ENCODE measurements at places on chromosomes 7 and 10.

DNA sequence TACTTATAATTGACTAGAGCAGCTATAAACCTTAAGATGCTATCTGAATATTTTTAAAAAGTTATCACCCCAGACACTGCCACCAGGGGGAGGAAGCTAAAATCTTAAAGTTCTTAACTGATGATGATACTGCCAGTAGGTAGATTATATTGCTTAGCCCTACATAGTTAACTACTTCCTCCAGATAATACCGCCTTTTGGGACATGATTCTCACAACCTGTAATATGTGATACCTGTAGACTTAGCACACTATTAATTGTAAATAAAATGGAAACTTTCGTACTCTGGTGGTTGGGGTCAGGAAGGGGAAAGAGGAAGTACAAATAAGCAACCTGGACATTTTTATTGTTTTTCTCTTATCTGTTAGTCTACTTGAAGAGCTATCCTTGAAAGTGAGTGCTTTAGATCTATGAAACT is 268.9 kb downstream of the ADK start:
- no peak for DNase-seq

GRCh38 chr7:90660819-90661218 is 64.7 kb downstream of the CDK14 start:
- DNase-seq = no peak

- DNase-seq = no peak
Measured at GRCh38 chr7:75982306-75983064, 11.9 kb downstream of the TMEM120A start.

GRCh38 chr7:17229228-17229627 is 69.2 kb upstream of the AHR start:
- DNase-seq = no peak

- no peak for DNase-seq
Measured at GRCh38 chr7:69880840-69881239, 282.6 kb downstream of the AUTS2 start.

DNA sequence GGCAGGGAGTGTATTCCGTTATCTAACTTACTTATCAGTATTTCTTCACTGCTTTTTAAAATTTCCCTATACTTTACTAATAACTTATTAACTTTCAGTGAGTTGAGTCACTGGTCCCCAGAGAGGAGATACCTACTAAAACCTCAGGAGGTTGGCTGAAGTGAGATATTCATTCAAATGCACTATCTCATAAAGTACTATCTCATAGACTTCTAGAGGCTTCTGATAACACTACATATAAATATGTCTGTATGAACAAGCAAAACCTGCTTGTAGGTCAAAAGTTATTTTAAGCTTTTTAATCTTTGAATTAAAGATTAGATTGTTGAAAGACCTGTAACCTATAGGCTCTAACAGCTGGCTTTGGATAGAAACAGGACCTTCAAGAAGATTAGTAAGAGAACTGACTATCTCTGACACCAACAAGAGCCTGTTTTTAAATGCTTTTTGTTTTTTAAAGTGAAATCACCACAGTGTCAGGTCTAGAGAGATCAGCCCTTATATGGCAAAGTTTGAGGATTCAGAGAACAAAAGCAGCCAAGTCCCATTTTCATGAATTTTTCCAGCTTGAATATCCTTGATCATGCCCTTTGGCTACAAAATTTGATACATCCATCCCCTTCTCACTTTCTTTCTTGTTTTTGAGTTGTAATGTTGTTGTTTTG is 242.2 kb downstream of the ARL4A start:
- DNase-seq = no peak

DNA sequence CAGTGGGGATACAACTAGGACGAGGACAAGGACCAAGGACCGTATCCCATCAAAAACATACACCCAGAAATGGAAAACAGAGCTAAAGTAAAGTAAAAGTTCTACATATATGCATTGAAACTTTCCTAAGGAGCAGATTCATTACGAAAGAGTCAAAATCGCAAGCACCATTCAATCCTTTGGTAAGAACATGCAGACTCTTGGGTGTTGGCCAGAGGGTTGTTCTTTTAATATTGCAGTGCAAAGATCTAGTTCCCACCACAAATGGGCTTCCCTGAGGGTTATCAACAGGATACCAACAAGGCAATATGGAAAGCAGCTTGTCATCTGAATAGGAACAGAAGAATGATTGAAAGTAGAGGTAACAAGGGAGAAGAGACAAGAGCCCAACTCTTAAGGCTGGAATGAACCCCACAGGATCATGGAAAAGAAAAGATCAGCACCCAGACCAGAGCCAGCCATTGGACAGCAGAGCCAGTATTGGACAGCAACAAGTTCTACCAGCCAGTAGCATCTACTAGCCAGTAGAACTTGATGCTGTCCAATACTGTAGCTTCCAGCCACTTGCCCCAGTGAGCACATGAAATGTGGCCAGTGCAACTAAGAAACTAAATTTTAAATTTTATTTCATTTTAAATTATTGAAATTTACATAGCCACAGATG is 66.0 kb downstream of the OSBPL3 start:
- DNase-seq = no peak

- DNase-seq = no peak
Measured at GRCh38 chr10:132336919-132337407, 5.0 kb downstream of the LRRC27 start.

GRCh38 chr7:116461500-116461899 is 38.0 kb upstream of the CAV2 start:
- no peak for DNase-seq

GRCh38 chr10:14617852-14618251 is 156.8 kb downstream of the FAM107B start:
- peak; percentile 23 for DNase-seq

DNA sequence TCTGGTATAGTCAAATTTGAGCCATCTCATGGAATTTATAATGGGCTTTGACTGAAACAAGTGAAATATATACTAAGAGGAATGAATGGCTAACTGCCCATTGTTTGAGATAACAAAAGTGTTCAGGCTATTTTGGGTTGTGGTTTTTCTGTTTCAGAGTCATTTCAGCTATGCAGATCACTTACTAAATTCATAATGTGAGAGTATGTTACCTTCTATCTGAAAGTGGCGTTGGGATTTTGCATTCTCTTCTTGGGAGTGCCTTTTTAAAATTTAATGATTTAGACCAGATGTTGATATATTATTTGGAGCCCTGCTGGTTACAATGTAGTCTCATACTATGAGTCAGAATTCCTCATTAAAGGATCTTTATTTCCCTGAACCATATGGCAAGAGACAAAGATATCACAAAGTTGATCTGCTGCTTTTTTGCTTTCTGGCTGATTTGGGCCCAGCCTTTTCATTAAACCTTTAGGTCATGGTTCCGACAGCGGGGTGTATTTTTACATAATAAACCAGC is 10.4 kb downstream of the VCL start:
- peak; percentile 91 for DNase-seq

DNA sequence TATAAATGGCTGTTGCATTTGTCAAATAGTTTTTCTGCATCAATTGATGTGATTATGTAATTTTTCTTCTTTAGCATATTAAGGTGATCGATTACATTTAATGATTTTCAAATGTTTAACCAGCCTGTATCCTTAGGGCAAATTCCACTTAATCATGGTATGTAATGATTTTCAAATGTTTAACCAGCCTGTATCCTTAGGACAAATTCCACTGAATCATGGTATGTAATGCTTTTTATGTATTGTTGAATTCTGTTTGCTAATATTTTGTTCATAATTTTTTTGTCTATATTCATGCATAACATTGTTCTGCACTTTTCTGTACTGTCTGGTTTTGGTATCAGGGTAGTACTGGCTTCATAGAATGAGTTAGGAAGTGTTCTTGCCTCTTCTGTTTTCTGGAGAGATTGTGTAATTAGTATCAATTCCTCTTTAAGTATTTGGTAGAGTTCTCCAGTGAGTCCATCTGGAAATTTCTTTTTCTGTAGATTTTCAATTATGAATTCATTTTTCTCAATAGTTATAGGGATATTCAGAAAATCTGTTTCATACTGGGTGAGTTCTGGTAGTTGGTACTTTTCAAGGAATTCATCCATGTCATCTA is 393.2 kb upstream of the FOXK1 start:
- no peak for DNase-seq

- DNase-seq = no peak
Measured at GRCh38 chr10:47269294-47269693, 30.7 kb upstream of the GDF10 start.

DNA sequence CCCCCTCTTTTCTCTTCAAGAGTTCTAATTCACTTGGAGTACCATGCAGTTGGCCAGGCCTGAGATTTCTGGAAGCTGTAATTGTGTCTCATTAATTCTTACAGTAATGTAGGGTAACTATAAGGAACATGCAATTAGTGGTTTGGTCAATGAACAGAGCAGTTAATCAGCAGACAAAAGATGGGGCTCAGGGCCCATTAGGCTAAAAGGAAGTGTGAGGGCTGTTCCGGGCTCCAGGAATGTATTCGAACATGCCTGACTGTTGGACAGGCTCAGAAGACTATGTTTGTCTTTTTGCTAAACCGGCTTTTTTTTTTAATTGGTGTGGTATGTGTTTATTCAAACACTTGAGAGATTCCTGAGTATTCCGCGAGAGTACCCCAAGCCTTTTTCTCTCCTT is 42.5 kb upstream of the FZD8 start:
- DNase-seq = no peak

GRCh38 chr10:33211106-33211878 is 123.2 kb downstream of the NRP1 start:
- DNase-seq = peak; percentile 90

DNA sequence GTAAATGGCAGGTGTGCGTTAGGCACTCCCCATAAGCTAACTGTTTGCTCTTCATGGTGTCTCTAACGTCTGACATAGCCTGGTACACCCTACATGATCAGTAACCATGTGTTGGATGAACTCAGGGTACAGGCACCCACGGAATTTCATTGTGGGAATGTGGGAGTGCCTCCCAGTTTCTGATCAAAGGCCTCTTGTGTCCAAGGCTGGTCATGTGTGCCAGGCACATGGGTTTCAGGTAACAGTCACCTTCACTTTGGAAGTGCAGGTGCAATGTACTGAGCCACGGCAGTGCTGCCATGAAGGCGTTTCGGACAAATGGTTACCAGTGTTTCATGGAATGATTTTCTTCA is 298.3 kb downstream of the DNAJB6 start:
- no peak for DNase-seq

DNA sequence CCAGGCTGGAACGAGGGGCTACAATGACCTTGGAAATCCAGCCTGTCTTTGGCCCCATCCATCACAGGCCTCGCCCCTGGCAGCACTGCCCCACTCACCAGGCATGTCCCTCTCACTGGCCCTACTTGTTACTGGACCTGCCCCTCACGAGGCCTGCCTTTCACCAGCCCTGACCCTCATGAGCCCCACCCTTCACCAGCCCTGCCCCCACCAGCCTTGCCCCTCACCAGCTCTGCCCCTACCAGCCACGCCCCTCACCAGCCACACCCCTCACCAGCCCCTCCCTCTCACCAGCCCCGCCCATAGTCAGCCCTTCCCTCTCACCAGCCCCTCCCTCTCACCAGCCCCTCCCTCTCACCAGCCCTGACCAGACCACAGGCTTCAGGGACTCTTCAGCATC is 57.8 kb downstream of the COL26A1 start:
- DNase-seq = no peak

DNA sequence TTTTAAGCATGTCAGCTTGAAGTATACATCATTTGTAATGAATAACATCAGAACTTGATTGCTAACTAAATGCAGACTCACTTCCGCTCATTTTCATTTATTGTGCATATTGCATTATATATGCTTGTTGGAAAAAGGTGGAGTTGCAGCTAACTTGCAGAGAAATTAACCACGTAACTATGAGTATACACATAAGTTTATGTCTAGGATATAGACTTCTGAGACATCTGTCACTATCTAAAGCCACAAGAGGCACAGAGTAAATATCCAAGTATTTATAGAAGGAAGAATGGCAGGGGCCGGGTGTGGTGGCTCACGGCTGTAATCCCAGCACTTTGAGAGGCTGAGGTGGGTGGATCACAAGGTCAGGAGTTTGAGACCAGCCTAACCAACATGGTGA is 47.3 kb downstream of the TNPO3 start:
- DNase-seq = no peak

GRCh38 chr10:2210088-2210487 is 472.8 kb upstream of the ADARB2 start:
- DNase-seq = no peak

Data from fibroblast of skin of back (primary cell).